DMS 273 treated with DMSO at 0.1 percent for 48 hours (cell line): ENCODE measurements at places on chromosomes 2 and 18.

DNA sequence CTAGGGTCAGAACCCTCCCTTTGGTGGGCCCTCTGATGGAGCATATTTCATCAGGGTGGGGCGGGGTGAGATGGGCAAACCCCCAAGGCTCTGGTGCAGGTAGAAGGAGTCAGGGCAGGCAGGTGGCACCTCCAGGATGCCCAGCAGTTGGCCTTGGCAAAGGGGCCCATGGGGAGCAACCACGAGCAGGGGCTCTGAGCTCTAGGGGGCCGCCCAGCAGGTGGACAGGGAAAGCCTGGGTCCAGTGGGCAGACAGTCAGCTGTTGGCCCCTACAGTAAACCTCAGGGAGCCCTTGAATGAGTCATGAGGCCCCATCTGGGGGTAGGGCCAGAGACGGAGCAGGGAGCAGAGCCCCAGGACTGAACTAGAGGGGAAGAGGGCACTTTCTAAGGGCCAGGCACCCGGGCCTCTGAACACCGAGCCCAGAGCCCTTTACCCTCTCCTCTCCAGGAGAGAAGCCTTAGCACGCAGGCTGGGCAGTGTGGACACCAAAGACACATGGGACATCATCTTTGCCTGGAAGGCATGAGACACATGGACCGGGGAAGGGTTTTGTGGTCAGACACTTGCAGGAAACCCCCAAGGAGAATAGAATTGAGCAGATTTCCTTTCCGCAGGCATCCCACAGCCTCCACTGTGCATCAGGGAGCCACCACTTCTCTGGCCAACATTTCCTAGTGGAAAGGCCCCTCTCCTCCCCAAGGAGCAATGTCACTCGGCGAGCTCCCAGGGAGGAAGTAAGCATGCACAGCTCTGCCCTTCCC is 257.3 kb downstream of the GLI2 start:
- no peak for DNase-seq

GRCh38 chr2:1321321-1321720 is 91.9 kb upstream of the TPO start:
- no peak for DNase-seq

DNA sequence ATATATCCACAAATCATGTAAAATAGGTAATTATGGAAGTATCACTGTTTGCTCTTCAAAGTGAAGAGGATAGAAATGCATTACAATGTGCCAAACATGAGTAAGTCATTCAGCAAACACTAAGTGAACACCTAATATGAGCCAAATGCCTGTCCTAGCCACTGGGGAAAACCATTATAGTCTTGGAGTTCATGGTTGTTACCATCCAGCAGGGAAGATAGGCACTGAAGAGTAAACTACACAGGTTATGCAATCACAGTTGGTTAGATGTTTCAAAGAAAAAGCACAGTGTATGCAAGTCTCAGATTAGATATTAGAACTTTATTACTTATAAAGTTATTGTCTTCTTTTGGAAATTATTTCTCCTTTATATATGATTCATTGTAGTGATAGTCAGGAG is 3.9 kb upstream of the SERPINB2 start:
- no peak for DNase-seq

DNA sequence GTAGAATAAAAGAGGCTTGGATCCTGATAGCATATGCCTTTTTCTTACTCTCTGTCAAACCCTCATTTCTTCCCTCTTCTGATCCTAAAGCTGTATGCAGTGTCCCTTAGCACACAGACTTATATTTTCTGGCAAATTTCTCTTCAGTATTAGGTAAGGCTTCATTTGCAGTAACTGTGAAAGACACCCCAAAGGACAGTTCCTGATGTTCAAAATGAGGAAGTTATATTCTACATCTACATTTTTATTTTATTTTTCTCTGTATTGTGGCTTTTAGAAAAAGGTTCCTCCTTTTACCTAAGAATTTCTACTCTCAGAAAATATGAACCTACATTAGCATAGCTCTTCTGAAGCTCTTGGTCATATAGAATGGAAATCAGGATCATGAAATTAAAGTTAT is 261.7 kb downstream of the PDE11A start:
- DNase-seq: no peak

DNA sequence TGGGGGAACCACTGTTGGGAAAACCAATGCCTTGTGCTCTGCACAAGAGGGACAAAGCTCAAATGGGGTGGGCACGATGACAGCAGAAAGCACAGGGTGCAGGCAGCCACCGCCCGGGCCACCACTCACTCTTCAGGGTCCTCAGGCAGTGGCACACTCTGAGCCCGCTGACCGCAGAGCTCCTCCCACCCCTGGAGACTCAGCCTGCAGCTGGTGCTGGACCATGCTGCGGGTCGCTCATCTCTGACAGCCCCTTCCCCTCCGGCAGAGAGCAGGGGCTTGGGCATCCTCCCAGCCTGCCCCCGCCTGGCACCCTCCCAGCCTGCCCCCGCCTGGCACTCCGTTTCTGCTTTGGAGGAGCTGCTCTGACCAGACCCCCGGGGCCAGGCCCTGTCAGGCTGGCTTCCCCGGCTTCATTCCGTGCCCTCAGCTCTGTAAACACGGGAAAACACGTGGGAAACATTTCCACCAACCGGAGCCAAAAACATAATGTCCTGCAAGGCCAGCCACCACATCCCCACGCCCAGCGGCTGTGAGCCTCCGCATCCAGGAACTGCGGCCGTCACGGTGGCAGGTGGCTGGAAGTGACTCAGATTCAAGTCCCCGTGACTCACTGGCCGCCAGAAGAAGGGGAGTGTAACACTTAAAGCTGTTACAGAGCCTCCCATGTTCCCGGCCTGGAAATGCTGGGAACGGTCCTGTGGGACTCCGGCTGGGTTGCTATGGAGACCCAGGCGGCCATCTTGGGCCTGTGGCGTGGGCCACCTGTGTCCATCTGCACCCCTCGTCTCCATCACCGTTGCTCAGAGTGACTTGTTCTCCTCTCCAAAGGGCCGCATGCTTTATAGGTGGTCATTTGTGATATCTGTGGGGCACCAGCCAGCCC is 6.8 kb upstream of the SNED1 start:
- DNase-seq: peak; percentile 20

GRCh38 chr2:236976266-236977062 is 109.2 kb upstream of the COPS8 start:
- no peak for DNase-seq

- no peak for DNase-seq
Measured at GRCh38 chr2:205077159-205077558, 531.9 kb downstream of the PARD3B start.

GRCh38 chr2:160609346-160609745 is 115.7 kb upstream of the RBMS1 start:
- DNase-seq: no peak

GRCh38 chr2:168874368-168875054 is 15.7 kb downstream of the SPC25 start:
- DNase-seq: no peak

GRCh38 chr2:7539760-7540159 is 622.5 kb downstream of the RNF144A start:
- DNase-seq: no peak

DNA sequence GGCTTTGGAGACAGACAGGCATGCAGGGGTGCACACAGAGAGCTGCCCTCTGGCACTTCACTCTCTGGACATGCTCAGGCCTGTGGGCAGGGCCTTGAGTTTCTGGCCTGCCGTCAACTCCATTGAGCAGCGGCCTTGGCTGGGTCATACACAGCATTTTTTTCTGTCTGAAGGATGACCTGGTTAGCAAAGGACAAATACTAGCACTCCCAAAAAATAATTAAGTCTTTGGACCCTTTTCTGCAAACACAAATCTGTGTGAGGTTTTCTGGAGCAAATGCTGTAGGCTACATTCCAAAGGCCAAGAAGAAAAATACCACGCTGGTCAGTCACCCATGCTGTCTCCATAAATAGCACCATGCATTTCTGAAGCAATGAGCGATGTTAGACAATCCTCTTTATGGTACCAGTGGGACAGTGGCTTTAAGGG is 124.7 kb upstream of the CTAGE1 start:
- DNase-seq: no peak

- no peak for DNase-seq
Measured at GRCh38 chr2:159125858-159126257, 157.4 kb downstream of the TANC1 start.
